Caki2 (cell line): ENCODE measurements at places on chromosomes 11 and 22.

DNA sequence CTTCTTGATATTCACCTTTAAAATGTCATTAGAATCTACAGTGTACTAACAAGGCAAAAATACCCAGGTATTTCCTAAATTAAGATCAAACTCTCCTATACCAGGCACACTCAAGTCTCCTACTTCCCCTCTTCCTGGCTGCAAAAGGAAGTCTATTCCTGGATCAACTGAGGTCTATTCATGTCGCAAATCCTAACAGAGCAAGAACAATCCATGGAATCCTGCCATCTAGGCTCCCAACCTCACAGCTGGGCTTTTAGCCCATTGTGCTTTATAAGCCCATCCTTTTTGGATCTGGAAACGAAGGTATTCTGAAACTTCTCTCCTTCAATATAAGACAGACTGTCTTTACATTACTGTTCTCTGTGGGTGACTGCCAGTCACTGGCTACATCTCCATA, 161.8 kb downstream of the SOX6 start:
- DNase-seq, result no peak

GRCh38 chr11:64791781-64792291, 11.2 kb downstream of the MAP4K2 start:
- no peak for DNase-seq

GRCh38 chr11:120184371-120184945, 26.4 kb upstream of the OAF start:
- DNase-seq, result no peak

DNA sequence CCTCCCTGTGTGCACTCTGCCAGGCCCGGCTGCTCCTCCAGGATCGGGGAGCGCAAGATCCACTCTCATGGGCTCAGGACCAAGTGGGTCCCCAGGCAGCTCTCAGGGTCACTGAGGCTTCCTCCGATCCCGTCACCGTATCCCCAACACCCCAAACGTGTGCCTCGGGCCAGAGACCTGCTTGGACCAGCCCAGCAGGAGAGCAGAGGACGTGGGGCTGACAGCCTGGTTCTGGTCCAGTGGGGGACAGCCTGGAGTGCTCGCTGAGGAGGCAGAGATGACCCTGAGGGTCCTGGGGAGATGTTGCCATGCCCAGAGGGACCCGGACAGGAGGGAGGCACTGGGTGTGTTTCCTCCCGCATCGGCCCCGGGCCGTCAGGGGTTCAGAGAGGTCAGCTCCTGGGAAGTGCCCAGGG, 1402.6 kb downstream of the BRD1 start:
- DNase-seq, result no peak

DNA sequence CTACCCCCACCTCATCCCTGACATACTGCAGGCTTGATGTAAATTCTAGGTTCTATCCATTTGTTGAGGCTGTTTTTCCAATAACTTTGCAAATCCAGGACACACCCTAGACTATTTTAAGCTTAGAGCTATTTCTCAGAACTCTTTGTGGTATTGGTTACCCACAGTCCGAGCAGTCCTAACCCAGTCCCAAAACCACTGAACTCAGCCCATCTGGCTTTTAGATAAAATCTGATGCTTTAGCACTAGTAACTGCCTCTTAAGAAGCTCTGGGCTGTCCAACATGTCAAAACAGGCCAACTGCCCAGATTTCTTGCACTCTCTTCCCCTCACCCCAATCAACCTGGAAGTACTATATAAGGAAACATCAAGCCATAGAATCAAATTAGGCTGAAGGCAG, 344.4 kb upstream of the CADM1 start:
- DNase-seq, result no peak

DNA sequence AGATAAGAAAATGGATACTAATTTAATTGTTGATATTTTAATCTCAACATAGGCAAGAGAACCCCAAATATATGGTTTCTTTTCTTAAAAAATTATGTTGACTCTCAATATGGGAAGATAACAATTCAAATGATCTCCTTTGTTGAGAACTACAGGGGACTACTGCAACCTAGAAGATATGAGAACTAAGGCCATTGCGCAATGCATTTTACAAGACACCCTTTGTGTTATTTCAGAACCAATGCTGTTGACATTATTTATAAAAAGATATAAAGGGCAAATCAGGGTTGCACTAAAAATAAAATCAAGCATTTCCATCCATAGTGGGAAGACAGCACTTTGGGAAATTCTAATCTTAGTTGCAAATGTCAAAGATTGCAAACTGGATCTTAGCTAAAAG, 322.3 kb downstream of the SOX6 start:
- DNase-seq, result no peak
